ENCODE measurements at places on chromosomes 11 and 22.
A peak's percentile ranks its signal among the peaks of the same experiment; 100 is the strongest.

GRCh38 chr11:71281831-71282230 lies 29.5 kb upstream of the SHANK2 start:
- DNase-seq, result no peak

GRCh38 chr11:111693224-111693937 lies 72.8 kb downstream of the PPP2R1B start:
- no peak for DNase-seq

- no peak for DNase-seq
These were observed 61.6 kb downstream of the METTL15 start for GRCh38 chr11:28169816-28170215.

- DNase-seq, result peak; percentile 2
These were observed 65.5 kb upstream of the CHORDC1 start for GRCh38 chr11:90288212-90288821.

- DNase-seq, result no peak
These were observed 6.3 kb downstream of the CCDC34 start for GRCh38 chr11:27356624-27357222.
